ENCODE measurements at places on chromosomes 2 and 18.

- DNase-seq = no peak
These were observed 556 bp downstream of the DNMT3A start for GRCh38 chr2:25341011-25341727.

GRCh38 chr2:235640926-235641723 is 147.3 kb downstream of the AGAP1 start:
- no peak for DNase-seq

GRCh38 chr2:238774071-238774470 is 73.8 kb upstream of the TWIST2 start:
- no peak for DNase-seq

GRCh38 chr18:54931152-54931551 is 28.1 kb downstream of the CCDC68 start:
- no peak for DNase-seq

GRCh38 chr2:12612671-12613070 is 104.1 kb upstream of the TRIB2 start:
- DNase-seq = no peak

GRCh38 chr2:102558463-102558862 is 60.9 kb upstream of the SLC9A2 start:
- no peak for DNase-seq

- no peak for DNase-seq
These were observed 134.5 kb upstream of the CAB39 start for GRCh38 chr2:230578106-230578505.

Data from activated naive CD4-positive, alpha-beta T cell (primary cell).